ENCODE measurements at places on chromosomes 2 and 18.
A peak's percentile ranks its signal among the peaks of the same experiment; 100 is the strongest.

GRCh38 chr18:22088996-22089640, 80.3 kb upstream of the GATA6 start:
- no peak for DNase-seq

DNA sequence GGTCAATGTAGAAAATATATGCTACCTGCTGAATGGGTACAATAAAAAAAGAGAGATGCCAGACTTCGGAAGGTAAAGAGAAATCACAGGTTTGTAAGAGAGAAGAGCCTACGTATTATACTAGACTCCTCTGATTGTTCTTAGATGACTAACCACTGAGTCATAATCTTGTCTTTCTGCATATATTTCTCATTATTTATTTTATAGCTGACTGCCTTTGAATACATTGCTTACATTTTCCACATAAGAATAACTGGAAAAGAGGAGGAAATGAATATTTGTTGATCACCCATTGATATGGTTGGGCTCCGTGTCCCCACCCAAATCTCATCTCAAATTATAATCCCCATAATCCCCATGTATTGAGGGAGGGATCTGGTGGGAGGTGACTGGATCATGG, 90.3 kb upstream of the RAB27B start:
- peak; percentile 10 for DNase-seq

DNA sequence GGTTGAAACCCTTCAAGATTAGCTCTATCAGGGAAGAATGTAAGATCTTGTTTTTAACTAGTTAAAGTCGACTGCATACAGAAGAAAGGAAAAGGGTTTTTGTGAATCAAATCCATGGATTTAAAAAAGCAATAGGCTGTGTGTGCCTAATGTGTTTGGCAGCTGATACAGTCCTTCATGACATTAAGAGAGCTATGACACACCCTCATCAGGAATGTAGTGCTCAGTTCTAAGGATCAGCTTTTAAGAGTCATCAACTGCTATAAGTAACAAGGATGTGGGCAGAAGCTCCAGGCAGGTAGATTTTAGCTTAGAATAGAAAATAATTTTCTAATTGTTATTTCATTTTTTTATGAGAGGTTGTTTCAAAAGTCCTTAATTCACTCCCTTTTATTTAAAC, 52.9 kb downstream of the PPP1R1C start:
- no peak for DNase-seq

DNA sequence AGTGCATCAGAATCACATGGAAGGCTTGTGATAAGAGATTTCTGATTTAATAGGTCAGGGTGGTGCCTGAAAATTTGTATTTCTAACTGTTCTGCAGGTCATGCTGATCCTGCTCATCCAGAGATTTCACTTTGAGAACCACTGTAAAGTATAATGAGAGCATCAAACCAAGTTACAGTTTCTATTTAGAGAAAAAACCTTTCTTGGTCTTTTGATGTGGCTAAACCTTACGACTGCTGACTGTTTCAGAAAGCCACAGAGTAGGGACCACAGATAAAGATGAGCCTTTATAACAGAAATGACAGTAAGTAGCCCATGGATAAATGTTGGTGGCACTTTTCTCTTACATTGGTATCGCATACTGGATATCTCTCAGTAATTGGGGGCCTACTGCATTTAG, 109.4 kb upstream of the FANCL start:
- DNase-seq: no peak

DNA sequence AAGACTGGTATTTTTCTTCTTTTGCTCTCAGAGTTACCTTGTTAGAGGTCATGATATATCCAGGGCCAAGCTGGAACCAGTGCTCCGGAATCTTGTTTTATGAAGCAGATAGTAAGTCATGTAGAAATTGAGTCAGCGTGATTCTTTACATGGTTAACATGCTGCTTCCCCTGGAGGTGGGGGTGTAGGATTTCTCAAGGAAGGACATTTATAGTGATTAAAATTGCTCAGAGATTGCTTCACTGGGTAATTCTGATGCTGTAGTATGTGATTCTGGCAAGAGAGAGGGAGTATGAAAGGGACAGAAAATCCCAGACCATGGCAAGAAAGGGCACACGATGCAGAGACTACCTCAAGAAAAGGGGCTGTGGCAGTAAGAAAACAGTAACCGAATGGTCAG, 8.0 kb upstream of the MYL1 start:
- no peak for DNase-seq

DNA sequence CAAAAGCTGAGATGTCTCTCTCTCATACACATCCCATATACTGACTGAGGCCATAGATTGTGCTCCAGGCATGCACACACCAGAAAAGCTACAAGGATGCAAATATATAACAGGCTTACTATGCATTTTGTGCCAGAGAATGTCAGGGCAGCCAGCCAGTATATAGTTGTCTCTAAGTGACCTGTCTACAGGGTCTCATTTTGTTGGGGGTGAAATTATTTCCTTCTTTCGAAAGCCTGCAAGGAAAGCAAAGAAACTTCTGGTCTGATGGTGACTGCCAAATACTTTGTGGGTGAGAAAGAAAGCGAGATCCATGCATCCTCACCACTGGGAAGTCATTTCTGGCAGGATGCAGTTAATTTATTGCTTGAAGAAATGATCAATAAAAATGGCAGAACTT, 70.2 kb downstream of the CDCA7 start:
- DNase-seq: no peak

DNA sequence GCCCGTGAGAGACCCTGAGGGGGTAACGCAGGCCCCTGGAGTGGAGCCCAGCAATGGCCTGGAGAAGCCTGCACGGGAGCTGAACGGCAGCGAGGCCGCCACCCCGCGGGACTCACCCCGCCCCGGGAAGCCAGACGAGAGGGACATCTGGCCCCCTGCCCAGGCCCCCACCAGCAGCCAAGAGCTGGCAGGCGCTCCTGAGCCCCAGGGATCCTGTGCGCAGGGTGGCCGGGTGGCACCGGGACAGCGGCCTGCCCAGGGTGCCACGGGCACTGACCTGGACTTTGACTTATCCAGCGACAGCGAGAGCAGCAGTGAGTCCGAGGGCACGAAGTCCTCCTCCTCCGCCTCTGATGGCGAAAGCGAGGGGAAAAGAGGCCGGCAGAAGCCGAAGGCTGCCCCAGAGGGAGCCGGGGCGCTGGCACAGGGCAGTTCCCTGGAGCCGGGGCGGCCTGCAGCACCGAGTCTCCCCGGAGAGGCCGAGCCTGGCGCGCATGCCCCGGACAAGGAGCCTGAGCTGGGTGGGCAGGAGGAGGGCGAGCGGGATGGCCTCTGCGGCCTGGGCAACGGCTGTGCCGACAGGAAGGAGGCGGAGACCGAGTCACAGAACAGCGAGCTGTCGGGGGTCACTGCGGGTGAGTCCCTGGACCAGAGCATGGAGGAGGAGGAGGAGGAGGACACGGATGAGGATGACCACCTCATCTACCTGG, 35.1 kb downstream of the CTDP1 start:
- no peak for DNase-seq

- DNase-seq: no peak
Observed at GRCh38 chr2:30217644-30218337, 13.5 kb upstream of the LBH start.

DNA sequence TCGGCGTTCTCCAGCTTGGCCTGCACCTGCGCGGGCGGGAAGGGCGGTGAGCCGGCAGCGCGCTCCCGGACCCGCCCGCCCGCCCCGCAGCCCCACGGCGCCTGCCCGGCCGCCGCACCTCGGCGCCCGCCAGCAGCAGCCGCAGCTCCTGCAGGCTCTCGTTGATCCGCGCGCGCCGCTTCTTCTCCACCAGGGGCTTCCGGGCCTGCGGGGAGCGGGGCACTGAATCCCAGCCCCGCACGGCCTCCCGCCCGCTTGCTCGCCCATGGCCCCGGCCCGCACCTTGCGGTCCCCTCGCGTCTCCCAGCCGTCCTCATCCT, 335 bp downstream of the HES6 start:
- DNase-seq: no peak

DNA sequence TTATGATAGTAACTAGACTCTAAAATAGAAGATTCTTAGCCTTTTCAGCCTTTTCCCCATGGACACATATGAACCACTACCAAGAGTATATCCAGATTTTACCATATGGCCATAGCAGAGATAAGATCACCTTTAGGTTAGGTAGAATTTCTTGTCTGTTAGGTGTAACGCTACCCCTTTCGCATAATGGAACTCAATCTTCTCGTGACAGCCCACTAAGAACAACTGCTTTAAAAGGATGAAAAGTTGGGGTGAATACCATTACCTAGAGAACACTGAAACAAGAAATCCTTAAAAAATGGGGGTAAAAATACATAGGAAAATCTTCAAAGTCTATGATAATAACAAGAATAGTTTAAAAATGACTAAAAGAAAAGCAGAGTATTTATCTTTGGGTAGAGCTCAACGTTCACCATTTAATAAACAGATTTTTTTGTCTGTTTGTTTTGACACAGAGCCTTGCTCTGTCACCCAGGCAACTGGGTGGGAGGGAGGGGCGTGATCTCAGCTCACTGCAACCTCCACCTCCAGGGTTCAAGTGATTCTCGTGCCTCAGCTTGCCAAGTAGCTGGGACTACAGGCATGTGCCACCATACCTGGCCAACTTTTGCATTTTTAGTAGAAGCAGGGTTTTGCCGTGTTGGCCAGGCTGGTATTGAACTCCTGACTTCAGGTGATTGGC, 67.2 kb downstream of the VIL1 start:
- no peak for DNase-seq

- no peak for DNase-seq
Observed at GRCh38 chr2:158395166-158395565, 61.4 kb downstream of the CCDC148 start.

GRCh38 chr2:216083464-216084281, 2.0 kb downstream of the TMEM169 start:
- no peak for DNase-seq

DNA sequence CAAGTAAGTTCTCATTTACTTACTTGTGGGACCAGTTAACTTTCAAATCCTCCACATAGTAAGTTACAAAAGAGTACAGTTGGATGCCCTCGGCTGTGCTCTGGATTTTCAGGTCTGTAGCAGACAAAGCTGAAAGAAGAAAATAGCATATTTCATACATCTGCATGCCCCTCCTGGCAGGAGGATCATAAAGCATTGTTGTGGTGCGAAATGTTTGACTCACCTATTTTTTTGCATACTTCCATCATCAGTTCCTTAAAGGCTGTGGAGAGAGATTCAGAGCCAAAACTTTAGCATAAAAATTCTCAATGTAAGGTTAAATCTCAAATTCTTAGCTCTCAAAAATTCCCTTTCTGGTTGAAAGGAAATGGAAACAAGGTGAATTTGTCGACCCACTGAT, 70.8 kb upstream of the LPIN2 start:
- DNase-seq: no peak

DNA sequence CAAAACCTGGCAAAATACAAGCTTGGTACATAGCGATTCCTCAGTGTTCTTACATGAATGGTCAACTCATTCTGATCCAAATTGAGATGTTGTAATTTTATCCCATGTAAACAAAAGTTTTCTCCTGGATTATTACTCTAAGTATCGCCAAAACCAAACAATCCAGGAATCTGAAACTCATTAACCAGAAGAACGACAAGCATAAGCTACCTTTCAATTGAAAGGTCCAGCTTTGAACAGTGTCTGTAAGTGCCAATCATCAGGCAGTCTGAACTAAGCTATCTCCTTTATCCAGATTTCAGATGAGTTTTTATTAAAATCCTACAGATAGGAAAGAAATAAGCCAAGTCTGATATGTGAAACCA, 2.4 kb downstream of the MEX3C start:
- DNase-seq: no peak

GRCh38 chr2:190432567-190433231, 24.5 kb downstream of the MFSD6 start:
- no peak for DNase-seq

DNA sequence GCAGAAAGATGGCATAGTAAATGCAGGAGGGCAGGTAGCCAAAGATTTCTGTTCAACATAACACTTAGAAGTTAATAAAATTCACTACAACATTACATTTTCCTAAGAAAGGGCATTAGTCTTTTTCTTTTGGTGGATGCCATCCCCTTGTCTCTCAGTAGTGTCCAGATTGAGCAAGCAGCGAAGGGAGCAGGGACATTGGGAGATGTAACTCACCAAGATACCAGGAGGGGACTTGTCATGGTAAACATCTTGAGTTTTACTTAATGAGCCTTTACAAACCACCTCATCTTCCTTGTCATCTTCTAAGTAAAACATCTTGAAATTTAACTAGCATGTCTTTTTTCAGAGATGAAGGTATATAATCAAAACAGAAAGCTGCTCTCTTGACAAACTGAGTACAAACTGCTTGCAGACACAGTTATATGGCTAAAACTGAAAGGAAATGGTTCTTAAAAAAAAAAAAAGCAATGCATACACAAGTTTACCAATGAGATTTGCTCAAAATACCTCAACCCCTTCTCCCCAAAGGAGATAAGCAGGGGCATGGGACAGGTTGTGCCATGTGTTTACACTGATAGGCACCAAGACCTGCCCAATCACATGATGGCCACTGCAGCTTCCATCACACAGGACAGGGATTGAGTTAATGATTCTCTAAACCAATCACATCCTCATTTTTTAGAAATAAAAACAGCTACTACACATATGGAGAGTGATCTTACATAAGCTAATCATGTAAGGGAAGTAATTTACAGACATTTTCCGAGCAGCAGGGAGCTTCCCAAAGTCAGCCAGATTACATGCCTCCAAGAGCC, 30.3 kb downstream of the LPIN2 start:
- no peak for DNase-seq

DNA sequence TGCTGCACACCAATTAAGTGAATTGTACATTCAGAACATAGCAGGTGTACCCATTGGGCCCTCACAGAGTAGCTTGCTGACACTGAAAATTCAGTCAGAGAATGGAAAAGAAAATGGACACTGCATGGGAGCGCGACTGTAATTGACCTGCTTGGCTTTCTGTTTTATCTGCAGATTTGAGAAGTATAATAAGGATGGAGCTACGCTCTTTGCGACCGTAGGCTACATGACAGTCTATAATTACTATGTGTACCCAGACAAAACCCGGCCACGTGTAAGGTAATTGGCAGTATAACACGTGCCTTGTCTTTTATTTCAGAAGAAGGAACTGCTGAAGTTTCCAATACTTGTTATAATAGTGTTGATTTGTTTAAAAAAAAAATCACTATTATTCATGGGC, 33.5 kb upstream of the METAP1D start:
- DNase-seq: no peak

DNA sequence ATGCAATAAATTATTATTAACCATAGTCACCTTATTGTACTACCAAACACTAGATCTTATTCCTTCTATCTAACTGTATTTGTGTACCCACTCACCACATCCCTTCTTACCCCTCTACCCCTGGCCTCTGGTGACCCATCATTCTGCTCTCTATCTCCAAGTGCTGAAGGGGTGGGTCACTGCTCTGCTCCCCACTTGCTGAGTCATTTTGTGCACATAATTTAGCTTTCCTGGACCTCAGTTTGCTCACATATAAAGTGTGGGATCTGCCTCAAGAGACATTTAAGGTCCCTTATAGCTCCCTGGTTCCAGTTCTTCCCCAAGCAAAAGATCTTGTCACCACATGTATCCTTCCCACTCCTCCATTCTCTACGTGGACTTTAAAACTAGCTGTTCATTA, 169.4 kb downstream of the ZNF385B start:
- DNase-seq: no peak

GRCh38 chr2:37993143-37993542, 68.1 kb downstream of the RMDN2 start:
- DNase-seq: no peak

- no peak for DNase-seq
Observed at GRCh38 chr2:121128741-121129659, 156.0 kb downstream of the TFCP2L1 start.

- DNase-seq: no peak
Observed at GRCh38 chr2:6211236-6211635, 519.1 kb downstream of the SOX11 start.
